AG09319 (cell line): ENCODE measurements at places on chromosomes 4 and X.
A peak's percentile ranks its signal among the peaks of the same experiment; 100 is the strongest.

DNA sequence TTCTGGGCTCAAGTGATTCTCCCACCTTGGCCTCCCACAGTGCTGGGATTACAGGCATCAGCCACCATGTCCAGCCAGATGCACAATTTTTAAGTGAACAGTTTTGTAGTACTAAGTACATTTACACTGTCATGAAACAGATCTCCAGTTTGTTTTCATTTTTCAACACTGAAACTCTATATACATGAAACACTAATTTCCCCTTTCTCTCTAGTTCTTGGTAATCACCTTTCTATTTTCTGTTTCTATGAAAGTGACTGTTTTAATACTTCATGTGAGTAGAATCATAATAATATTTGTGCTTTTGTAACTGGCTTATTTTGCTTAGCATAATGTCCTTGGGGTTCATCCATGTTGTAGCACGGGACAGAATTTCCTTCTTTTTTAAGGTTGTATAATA is 237.4 kb downstream of the CAMK2D start:
- DNase-seq, result no peak

- no peak for DNase-seq
These were observed 649.6 kb upstream of the DIPK2B start for GRCh38 chrX:45850197-45850774.

DNA sequence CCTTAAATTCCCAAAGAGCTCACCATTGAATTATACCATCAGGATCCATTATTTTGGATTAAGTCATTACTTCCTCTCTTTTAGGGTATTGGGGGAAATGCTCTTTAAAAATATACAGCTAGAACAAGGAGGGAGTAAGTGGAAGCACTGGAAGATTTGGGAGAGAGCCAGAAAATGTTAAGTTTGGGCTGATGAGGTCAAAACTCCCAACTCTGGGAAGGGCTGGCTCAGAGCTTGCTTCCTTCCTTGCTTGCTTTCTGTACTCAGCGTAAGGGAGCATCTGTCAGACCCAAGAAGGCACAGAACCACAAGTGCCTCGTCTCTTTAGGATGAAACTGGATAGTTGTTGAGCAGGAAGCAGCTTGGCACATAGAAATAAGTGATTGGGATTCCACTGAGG is 138.2 kb downstream of the GUCY2F start:
- DNase-seq, result no peak

DNA sequence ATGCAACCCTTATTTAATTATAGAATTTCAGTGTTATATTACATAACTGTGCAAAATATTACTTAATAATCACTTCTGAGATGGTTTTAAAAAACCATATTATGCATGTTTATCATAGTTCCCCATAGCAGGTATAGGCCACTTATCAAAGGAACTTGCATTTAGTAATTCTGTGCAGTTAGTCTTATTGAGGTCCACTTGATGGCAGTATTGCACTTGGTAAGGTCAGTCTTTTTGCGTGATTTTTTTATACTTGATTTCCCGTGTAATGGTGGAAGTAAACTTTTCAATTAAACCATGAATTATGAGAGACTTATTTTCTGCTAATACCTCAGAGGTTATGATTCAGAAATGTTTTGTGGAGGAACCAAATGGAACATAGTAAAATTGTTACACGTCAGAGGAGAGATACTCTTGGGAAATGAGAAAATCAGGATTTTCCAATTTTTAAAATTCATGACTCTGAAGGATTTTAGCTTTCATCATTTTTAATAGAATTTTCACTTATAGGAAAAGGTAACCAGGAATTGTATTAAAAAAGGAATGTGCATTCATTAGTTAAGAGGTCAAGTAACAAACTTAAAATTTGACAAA is 230.0 kb downstream of the CCSER1 start:
- peak; percentile 14 for DNase-seq

- no peak for DNase-seq
These were observed 73.2 kb downstream of the SORBS2 start for GRCh38 chr4:185738820-185739219.

DNA sequence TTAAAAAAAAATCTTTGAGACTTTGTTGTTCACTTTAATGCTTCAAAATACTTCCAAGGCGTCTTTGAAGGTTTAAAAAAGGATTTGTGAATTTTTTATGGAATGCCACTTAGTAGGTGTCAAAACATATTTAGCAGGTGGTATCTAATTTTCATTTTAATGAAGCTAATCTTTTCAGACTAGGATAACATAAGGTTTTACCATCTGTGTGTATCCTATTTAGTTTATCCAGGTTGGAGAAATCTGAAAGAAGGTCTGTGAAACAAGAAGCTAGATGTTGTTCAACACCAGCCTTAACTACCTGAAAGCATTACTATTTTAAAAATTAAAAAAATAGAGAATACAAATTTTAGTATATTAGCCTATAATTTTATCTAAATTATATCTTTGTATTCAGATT is 193.4 kb downstream of the GRID2 start:
- DNase-seq, result no peak

- DNase-seq, result no peak
These were observed 340.4 kb upstream of the FAT1 start for GRCh38 chr4:187064033-187064432.

DNA sequence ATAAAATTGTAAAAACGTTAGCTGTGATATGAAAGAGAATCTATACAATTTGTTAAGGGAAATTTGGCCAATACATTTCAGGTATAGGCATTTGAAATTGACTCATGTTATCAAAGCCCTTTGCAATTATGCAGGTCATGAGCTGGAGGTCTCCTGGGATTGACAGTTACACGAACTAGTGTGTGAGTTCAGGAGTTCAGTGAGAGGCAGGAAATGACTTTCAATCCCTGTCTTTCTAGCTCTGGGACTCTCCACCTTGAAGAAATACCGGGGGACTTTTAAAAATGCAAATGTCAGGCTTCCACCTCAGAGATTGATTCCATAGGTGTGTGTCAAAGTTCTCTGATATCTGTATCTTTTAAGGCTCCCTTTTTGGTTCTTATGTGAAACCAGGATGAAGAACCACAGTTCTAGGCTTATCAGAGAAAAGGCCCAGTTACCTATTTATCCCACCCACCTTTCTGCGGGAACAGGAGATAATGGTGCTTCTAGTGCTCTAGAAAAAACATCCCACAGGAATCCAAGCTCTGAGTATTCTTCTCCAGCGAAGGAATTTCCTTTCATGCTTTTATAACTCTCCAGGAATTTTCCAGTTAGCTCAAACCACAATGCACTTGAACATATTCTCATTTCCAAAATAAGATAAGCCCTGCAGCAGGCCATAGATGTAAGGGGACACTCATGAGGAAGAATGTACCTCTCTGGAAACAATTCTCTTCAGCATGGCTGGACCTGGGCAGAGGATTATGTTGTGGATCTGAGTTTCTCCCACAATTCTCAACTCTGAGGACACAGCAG is 501.0 kb downstream of the IDS start:
- DNase-seq, result no peak

DNA sequence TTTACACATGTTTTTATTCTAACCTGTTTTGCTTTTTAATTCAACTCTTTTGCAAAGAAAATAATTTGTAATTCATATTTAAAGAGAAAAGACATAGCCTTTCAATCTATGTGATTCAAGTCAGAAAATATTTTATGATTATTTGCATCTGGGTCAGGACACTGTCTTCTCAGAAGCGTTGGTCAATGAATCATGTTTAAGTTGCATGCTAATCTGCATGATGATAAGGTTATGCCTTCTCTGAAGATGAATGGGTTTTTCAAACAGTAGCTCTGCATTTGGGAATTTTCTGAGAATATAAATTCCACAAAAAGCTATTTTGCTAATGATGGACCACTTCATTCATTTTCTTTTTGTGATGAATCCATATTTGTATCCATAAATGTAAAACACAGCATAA is 282.5 kb downstream of the TMA16 start:
- DNase-seq, result no peak

DNA sequence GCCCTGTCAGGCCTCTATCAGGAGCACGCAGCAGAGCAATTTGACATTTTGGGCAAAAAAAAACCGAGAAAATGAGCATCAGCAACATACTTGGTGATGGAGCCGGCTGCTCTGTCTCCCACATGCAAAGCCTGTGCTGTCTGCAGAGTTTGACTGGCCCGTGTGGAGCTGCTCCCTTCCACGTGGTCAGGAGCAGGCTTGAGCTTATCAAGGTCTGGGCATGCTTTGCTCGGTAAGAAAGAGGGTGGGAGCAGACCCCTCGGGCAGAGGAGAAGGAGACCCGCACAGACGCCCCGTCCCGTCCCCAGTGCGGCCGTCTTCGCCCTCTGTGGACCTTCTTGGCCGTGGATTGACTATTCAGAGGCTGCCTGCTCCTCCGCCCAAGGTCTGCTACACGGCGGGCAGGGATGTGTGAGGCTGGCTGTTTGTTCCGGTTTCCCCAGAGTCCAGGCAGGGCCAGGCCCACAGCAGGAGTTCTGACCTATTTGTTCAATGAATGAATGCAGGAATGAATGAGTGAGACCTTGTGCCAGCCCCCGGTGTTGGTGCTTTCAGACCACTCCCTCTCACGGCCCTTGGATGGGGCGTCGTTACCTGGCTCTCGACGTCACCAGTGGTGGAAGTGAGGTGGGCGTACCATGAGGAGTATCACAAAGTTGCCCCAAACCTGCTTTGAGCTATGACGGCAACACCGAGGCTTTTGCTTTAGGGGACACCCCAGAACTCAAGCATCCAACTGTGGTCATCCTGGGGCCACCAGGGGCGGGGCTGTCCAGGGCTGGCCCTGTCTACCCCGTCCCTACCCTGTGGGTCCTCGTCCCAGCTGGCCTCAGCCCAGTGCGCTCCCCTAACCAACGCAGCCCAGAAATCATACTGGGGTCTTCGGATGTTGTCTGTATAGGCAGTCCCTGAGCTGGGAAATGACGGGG is 54.7 kb upstream of the ADRA2C start:
- DNase-seq, result no peak

GRCh38 chr4:13484749-13485221 is 645 bp upstream of the RAB28 start:
- DNase-seq, result no peak

DNA sequence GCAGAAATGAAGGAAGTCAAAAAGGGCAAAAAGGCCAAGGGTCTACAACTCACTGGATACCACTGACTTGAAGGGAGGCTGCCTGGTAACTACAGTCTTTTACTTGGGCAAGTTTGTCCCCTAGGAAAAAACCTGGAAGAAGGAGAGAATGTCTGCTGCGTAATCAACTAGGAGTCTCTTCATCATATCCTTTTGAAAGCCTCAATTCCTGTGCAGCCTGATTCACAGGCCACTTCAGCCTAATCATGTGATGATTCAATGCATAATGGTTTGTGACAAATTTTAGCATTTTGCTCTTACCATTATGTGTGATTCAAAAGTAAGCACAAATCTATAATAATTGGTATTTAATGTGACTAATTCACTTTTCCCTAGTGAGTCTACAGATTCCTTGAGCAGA is 273.6 kb downstream of the FRMPD4 start:
- DNase-seq, result no peak

DNA sequence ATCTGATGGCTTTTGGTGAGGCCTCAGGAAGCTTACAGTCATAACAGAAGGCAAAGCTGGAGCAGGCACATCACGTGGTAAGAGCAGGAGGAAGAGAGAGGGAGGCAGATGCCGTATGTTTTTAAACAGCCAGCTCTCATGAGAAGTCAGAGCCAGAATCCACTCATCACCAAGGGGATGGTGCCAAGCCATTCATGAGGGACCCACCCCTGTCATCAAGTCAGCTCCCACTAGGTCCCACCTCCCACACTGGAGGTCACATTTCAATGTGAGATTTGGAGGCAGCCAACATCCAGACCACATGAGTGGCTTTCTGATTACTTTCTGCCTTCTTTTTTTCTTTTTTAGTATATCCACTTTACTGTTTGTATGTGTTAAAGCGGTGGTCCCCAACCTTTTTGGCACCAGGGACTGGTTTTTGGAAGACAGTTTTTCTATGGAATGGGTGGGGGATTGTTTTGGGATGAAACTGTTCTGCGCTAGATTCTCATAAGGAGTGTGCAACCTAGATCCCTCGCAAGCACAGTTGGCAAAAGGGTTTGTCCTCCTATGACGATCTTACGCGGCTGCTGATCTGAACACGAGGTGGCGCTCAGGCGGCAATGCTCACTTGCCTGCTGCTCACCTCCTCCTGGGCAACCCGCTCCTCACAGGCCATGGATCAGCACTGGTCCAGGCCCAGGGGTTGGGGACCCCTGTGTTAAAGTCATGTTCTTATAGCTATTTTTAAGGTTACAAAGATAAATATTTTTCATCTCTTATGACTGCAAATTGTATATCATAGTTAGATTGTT is 61.7 kb downstream of the SLIT2 start:
- DNase-seq, result no peak

GRCh38 chrX:109199726-109200125 is 282.2 kb downstream of the GUCY2F start:
- DNase-seq, result no peak
